ENCODE measurements at places on chromosomes 12 and 14.

GRCh38 chr14:86203843-86204242 lies 673.9 kb downstream of the FLRT2 start:
- DNase-seq: no peak

- no peak for DNase-seq
Observed at GRCh38 chr12:107108995-107109508, 15.7 kb upstream of the CRY1 start.

- no peak for DNase-seq
Observed at GRCh38 chr14:71651228-71651627, 281.0 kb upstream of the RGS6 start.

- no peak for DNase-seq
Observed at GRCh38 chr14:91839749-91840148, 27.6 kb downstream of the TC2N start.
